ENCODE measurements at places on chromosomes 5 and 9.

DNA sequence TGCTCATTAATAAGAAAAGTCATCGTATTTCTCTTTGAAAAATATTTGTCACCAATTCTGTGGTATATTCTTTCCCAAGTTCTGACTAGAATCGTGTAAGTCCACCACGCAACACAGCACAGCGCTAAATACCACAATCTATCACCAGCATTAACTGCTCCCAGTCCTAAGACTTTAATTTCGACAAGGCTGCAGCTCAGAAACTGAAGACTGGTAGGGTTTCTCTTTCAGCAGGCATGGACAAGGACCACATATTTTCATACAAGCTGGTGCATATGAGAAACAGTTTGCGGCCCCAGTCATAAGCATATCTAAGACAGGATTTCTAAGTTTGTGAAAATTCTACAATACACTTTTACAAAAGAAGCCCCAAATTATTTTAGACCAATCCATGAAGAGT lies 24.1 kb downstream of the BNC2 start:
- no peak for DNase-seq

DNA sequence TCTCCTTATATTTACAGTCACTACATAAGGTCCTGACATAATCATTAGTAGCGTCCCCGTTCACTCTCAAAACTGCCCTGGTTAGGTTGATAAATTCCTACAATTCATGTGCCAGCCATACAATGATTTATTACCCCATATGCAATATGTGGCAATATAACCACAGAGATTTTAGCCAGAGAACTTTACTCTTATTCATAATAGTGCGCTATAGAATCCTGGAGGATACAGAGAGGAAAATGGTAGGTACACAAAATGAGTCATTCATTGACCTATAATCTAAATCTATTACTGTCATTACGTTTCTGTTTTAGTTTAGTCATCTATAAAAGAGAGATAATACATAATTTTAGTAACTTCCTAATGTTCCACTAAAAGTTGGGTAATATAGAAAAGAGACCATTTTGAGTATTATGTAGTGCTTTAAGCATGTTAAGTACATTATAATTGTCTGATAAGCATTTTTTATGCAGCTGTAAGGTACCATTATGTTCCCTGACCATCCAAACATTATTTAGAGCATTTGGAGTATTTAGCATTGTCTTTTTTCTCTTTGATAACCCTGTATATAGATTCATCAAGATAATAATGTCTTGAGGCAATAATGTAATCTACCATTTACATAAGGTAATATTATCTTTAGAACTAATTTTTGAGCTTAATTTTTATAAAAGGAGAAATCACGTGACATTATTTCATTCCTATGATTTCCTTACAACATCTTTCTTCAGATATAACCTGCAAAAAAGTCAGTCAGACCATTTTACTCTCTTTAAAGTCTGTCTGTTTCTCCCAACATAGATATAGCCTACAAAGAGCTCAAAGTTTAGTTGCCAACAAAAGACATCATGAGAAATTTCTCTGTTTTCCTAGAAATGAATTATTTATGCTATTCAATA lies 655.5 kb upstream of the ZNF608 start:
- DNase-seq = no peak

DNA sequence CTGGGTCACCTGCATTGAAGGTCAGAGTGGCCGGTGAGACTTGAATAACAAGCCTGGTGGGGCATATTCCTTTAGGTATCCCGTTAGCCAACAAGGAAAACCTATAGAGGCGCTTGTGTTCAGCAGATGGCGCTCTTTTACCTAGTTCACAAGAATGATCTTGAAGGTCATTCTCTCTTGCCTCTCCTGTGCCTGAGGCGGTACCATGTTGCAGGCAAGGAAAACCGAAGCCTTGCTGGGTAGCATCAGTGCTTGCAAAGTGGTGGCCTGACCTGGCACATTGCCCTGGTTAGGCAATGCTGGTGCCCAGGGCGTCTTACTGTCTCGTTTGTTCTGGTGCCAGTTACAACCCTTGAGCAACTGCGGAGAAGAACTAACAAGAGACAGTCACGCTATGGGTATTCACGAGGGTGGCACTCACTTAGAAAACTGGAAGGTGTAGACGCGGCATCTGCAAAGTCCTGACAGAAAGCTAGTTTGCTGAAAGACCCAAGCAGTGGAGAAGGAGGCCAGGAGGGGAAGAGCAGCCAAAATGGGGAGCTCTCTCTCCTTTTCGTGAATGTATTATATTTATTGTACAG lies 56.7 kb downstream of the AOPEP start:
- peak; percentile 0 for DNase-seq

GRCh38 chr9:100285080-100285479 lies 67.7 kb downstream of the TEX10 start:
- DNase-seq = no peak

- DNase-seq = no peak
Measured at GRCh38 chr5:124059200-124059599, 547.2 kb downstream of the CSNK1G3 start.

- DNase-seq = no peak
Measured at GRCh38 chr5:1815881-1816292, 14.7 kb downstream of the NDUFS6 start.

- no peak for DNase-seq
Measured at GRCh38 chr5:141793881-141794280, 84.3 kb downstream of the PCDH1 start.

- no peak for DNase-seq
Measured at GRCh38 chr5:169389318-169389717, 88.4 kb upstream of the SLIT3 start.

GRCh38 chr5:138506370-138507306 lies 36.4 kb downstream of the ETF1 start:
- no peak for DNase-seq

GRCh38 chr5:154498591-154498990 lies 20.6 kb upstream of the HAND1 start:
- DNase-seq = no peak

DNA sequence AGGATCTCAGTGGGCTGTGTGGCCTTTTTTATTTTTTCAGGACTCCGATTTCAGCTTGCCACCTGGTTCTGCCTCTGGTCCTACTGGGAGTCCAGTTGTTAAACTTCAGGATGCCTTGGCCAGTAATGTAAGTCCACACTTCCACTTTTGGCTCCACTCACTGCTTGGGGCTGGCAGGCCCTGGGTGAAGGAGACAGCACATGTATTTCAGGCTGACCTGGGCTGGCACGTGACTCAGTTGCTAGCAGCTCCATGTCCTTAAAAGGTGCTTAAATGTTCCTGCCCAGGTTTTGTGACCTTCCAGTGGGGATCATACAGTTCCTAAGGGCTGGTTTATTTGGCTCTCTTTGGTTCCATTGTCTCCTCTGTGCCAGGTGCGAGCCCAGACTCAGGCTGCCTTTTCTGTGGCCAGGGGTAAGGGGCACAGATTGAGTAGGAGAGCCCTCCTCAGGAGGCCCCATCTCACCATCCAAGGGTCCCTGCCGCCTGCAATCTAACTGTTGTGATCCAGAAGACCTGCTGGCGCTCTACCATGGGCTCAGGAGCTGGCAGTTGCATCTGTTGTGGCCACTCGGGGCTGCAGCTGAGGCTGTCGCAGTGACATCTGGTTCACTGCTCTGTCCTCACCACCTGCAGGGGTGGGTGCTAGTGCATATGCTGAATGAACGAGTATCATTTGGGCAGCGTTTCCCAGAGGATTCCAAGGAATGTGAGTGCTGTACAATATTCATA lies 19.2 kb upstream of the POMT1 start:
- DNase-seq = no peak

DNA sequence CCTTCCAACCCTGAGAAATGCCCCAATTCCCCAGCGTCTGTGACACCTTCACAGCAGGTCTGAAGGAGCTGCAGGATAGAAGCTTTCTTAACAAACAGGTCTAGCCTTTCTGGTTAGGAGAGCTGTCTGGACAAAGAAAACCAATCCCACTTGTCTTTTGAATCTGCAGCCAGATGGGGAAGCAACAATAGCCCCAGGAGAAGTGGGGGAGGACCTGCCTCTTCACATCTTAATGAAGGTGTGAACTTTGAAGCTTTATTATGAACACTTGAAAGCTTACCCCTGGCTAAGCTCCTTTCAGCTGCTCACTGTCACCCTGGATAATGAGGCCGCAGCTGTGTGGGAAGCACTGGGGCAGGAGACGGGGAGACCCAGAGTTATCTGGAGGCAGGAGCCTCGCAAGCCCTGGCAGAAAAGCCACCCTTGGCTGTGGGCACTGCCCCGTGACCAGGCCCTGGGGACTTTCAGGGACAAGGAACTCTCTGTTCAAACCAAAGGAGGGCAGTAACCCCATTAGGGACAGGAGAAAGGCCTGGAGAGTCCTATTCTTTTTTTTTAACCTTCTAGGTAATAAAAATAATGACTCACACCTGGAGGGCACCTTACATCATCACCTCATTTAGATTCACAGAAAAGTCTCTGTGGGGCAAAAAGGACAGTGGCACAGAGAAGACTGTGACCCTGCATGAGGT lies 151.8 kb upstream of the RAD23B start:
- DNase-seq = no peak

DNA sequence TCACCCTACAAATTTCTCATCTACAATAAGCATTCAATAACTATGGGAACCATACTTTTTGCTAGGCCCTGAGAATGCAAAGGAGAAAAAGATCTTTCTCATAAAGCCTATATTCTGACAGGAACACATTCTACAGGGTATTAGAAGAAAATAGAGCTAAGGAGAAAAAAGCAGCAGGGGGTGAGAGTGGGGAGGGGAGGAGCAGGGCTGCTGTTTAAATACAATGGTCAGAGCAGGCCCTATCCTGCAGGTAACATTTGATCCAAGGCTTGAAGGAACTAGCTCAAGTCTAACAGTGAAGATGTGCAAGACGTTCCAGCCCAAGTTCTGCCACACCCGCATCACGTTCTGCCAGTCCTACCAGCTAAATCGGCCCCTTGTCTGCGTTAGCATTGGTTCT lies 89.7 kb downstream of the ELAVL2 start:
- no peak for DNase-seq

DNA sequence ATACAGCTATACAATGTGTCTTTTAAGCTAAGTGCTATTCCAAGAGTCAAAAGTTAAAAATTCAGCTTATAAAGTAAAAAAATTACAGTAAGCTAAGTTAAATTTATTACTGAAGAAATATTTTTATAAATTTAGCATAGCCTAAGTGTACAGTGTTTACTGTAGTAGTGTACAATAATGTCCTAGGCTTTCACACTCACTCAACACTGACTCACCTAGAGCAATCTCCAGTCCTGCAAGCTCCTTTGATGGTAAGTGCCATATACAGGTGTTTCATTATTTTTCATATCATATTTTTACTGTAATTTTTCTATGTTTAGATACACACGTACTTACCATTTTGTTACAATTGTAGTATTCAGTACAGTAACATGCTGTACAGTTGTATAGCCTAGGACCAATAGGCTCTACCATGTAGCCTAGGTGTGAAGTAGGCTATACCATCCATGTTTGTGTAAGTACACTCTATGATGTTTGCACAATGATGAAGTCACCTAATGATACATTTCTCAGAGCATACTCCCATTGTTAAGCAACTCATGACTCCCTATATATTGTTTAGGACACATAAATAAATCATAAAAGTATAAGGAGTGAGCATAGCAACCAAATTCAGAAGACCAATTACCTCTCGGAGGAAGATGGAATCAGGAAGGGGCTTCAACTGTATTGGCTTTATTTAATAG lies 165.1 kb upstream of the SLC30A5 start:
- no peak for DNase-seq

GRCh38 chr5:133356984-133357421 lies 255.3 kb downstream of the FSTL4 start:
- no peak for DNase-seq

GRCh38 chr5:63008195-63008594 lies 429.6 kb downstream of the LRRC70 start:
- DNase-seq = no peak

DNA sequence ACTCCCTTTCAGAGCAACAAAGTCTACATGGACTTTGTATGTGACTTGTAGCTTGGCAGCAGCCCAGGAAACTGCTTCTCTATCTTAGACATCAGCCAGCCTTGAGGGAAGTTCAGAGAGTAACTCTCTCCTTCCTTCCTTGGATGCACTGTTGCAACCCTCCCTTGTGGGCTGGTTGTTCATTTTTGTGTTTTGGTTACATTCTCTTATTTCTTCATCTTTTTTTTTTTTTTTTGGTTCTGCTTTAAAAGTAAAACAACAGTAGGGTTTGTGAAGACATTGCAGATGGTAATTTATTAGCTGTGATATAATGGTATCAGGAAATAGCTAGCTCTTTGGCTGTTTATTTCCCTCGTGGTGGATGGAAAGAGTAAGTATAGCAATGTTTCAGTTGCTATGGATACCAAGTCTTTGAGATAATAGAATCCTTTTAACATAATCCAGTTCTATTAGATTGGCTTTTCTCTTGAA lies 97.9 kb upstream of the MAMDC2 start:
- DNase-seq = no peak

DNA sequence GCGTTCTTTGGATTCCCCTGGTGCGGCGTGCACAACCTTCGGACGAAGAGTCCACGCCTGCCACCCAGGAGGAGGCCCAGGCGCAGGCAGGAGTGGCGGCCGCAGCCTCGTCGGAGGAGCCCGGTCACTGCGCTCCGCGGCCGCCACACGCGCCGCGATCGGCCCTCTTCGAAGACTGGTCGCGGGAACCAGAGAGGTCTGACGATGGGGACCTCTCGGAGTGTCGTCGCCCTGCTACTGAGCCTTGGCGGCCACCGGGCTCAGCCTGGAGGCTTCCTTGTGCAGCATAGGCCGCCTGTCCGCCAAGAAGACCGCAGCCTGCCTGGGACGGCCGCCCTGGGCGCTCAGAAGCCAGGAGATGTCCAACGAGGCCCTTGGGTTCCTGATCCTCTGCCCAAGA lies 112.5 kb upstream of the SELENOP start:
- DNase-seq = no peak

GRCh38 chr5:95347506-95348120 lies 43.6 kb upstream of the FAM81B start:
- DNase-seq = no peak

DNA sequence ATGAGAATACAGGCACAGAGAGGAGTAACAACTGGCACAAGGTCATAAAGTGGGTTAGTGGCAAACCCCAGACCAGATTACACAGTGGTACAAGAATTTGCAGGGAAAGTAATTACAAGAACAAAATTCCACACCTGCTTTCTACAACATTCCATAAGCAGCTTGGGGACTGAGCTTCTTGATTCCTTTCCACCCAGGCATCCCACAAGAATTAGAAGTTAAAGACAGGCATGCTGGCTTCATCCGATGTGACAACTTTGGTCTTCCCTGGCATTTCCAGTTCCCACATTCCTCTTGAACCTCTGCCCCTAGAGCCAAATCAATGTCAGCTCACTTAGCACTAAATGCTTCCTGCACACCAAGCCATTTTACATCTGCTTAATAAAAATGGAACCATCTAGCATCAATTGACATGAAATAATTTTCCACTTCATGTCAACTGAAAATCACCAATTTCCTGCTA lies 435.8 kb upstream of the PAPPA start:
- DNase-seq = no peak

- no peak for DNase-seq
Measured at GRCh38 chr5:167664222-167664804, 627.1 kb upstream of the WWC1 start.

DNA sequence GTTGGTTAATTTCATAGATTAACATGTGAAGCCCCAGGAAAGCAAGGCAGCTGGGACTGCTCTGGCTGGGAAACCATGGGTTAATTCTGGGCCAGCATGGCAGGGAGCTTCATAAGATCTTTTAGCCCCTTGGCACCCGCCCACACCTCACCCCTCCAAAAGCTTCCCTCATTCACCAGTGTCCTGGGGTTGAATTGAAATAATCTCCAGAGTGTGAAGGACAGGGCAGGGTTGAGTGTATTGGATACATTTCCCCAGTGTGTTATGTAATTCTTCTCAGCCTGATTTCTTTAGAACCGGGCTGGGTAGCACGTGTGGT lies 19.4 kb downstream of the WNT8A start:
- DNase-seq = no peak
